ENCODE measurements at places on chromosomes 5 and 9.

DNA sequence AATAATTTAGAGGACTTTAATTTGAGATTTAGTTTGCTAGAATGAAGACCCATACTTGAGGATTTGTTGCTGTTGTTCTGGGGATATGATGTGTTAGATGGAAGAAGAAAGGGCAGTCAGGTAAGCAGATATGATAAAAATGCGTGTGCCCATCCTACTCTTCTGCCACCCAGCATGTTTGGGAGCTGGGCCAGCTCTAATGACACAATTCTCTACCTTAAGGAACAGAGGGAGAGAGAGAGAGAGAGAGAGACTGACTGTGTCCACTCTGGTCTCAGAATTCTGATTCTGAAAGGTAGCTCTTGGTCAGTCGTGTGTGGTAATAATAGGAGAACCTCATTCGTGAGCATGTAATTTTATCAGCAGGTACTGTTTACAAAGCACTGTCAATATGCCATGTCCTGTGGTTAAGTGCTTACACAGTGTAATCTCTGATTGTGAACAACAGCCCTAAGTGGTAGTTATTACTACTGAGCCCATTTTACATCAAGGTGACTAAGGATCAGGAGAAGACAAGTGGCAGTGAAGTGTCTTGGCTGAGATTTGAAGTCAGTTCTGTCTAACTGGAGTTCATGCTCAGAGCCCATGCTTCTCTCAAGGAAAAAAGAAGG is 307.4 kb upstream of the SEMA6A start:
- DNase-seq, result no peak

GRCh38 chr5:16561660-16562059 is 55.1 kb downstream of the RETREG1 start:
- no peak for DNase-seq

- DNase-seq, result no peak
Measured at GRCh38 chr5:115948091-115948534, 14.2 kb upstream of the LVRN start.

DNA sequence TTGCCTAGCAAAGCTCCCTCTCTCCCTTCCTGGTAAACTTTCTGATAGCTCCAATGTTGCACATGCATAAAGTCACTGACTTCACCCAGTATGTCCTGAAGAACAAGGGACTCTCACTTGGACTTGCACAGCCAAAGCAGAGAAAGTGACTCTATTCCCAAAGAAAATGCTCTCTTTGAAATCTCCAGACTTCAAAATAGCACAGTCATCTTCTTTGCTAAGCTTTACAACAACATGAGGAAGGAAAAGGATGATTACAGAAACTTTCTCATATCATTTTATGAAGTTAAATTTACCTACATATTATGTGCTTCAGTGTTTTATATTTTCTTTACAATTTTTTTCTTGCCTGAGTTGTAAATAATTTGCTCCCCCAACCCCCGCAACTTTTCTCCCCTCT is 264.6 kb downstream of the PJA2 start:
- DNase-seq, result no peak

DNA sequence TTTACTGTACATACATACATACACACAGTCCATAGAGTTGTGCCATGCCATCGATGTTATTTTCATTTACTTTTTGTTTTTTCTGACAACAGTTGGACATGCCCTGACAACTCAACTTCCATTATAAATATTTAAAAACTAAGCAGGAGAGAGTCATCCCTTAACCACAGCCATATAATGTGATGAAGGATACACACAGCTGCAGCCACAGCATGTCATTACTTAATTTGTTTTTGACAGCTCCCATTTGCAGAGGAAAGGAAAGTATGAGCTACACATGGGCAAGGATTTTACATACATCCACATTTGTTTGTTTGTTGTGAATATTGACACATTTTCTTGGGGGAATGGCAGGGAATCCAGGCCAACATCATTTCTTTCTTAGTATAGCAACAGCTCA is 91.5 kb upstream of the TUT7 start:
- no peak for DNase-seq

DNA sequence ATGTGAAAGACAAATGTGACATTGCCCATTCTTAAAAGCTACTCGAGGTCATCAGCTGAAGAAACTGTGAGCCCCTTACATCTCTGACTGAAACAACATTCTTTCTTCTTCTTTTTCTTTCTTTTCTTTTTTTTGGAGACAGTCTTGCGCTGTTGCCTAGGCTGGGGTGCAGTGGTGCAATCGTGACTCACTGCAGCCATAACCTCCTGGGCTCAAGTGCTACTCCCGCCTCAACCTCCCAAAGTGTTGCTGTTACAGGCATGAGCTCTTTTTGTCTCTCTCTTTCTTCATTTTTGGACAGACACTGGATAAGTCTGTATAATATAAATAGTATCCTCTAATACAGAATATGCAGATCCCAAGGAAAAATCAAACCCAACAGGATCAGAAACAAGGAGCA is 263.7 kb upstream of the KLF9 start:
- no peak for DNase-seq

GRCh38 chr5:149493316-149493715 is 57.9 kb downstream of the CSNK1A1 start:
- no peak for DNase-seq

DNA sequence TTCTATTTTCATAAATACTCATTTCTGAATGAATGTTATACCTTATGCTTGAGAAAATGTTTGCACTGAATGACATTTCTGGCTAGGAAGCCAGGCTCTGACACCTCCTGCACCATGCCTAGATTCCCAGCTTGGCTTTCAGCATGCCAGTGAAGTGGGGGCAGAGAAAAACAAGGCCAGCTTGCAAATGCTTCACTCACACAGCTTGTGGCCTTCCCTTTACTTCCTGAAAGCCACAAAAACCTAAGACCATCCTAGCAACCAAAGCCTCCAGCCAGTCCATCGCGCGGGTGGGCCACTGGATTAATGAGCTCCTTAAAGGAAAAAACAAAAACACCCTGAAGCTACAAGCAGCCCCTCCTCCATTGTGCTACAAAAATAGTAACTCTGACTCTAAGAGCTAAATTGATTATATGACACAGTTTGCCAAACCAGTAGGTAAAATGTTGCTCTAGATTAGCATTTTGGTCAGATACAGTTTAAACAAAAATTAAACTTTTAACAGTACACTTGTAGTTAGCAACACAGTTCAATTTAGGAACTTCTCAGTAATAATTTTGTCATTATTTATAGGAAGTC is 159.9 kb downstream of the TSSK1B start:
- no peak for DNase-seq

DNA sequence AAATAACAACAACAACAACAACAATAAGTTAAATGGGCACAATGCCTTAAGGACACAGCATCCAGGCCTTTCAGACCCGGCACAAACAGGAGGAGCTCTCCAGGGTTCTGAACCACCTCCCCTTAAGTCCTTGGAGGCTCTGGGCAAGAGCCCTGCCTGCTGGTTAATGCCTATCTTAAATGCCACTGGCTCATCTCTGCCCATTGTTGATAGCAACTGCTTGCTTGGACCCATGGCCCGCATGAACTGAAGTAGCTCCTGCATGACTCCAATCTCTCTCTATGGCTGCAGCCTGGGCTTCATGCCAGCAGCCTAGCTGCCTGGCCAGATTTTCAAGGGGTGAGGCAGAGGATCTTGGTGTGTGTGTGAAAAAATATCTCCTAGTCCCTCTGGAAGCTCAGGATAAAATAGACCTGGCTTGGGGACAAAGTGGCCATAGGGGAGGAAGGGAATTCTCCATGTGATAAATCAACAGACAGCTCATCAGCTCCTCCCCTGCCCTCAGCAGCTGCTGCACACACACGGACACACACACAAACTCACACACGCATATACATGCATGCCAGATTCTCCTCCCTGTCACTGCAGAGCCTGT is 27.4 kb downstream of the FAM219A start:
- peak; percentile 81 for DNase-seq

- no peak for DNase-seq
Measured at GRCh38 chr9:127292415-127292814, 27.8 kb downstream of the GARNL3 start.

DNA sequence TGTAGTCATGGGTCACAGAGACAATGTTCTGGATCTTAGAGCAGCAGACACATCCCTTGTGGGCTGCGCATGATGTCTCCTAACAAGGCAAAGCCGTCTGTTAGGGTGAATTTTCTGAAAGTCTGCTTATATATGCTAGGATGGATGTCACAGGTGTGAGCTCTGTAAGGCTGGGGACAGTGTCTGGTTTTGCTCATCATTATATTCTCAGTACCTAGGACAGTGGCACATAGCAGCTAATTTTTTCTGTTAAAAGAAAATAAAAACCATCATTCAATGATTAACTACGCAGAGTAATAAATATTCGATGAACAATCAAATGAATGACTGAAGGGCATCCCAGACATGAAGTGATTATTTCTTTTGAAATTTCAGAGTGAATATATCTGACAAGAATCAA is 52.9 kb upstream of the FAM169A start:
- DNase-seq, result no peak

GRCh38 chr9:77183581-77183980 is 6.2 kb downstream of the VPS13A start:
- DNase-seq, result no peak

DNA sequence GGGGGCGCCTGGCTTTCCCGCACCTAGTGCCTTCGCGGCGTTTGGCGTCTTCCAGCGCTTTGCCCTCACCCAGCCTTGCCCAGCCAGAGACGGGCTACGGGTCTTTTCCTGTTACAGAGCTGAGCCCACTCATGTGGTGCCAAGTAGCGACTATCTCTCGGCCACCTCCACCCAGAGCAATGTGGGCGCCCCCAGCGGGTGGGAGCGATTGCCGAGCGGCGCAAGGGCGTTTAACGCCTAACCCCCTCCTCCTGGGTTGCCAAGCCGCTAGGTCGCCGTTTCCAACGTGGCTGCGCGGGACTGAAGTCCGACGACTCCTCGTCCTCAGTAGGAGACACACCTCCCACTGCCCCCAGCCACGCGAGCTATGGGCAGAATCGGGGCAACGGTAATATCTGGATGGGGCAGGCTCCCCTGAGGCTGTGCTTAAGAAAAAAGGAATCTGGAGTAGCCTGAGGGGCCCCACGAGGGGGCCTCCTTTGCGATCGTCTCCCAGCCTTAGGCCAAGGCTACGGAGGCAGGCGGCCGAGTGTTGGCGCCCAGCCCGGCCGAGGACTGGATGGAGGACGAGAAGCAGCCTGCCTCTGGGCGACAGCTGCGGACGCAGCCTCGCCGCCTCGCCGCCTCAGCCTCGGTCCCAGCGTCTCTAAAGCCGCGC is 5.8 kb downstream of the TLX3 start:
- DNase-seq, result no peak

GRCh38 chr5:24714746-24715145 is 70.0 kb upstream of the CDH10 start:
- DNase-seq, result no peak

DNA sequence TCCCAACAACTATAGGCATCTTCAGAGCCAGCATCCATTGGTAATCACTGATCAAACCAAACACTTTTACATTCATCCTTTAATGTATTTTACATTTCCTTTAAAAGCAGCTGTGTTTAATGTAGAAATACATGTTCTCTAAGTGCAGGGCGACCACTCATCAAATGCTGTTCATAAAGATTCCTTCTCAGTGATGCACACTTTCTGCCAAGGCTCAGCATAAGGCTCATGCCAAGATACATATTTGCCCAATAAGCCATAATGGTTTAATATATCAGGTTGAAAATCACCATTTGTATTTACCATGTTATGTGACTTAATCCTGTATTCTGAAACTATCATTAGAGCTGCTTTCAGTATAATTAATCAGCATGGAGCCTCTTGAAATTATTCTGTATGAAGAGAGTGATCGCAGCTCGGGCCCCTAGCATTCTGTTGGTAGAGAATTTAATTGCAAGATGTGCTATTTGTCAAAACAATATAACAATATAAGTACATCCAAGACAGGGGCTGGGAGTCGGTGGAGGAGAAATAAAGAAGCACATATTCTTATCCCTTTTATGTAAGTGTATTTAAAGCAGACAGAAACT is 267.5 kb downstream of the EBF1 start:
- DNase-seq, result no peak

DNA sequence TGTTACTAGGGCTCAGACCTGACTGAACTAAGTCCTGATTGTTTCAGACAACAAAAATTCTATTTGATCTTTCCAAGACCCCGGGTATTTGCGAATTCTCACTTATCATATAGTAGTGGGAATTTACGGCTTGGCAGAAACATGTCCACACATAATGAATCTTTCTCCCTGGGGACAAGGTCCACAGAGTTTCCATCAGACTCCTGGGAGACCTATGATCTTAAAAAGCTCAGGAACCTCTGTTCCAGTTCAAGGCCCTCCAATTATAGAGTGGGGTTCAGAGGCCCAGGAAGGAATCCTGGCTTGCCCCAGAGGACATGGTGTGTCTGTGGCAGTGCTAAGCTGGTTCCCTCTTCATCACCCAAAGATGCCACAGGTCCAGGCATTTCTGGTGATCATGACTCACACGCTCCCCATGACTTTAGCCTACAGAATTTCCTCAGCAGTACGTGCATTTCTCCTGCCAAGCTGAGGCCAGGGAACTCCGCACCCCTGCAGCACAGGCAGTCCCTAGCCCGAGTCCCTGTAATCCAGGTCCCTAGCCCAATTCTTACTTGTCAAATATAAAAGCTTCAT is 12.6 kb downstream of the RAPGEF1 start:
- DNase-seq, result peak; percentile 79

DNA sequence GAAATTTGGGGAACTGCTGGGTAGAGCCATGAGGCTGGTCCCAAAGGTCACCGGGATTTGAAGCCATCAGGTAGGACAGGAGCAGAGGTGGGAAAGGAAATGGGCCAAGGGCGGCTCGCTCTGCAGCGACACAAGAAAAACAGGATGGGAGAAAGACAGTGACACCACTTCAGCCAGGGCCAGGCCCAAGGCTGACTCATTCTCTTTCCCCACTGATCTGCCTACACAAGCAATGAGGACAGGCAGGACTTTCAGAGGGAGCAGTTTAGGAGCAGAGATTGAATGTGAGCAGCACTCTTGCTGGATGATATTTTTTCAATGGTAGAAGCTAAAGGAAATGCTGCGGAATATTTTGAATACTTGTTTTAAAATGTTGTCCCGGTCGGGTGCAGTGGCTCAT is 3.5 kb downstream of the RUFY1 start:
- DNase-seq, result peak; percentile 76

GRCh38 chr9:94805585-94805984 is 79.1 kb downstream of the AOPEP start:
- DNase-seq, result peak; percentile 72

GRCh38 chr9:88237479-88237961 is 99.2 kb upstream of the SPATA31C2 start:
- no peak for DNase-seq

DNA sequence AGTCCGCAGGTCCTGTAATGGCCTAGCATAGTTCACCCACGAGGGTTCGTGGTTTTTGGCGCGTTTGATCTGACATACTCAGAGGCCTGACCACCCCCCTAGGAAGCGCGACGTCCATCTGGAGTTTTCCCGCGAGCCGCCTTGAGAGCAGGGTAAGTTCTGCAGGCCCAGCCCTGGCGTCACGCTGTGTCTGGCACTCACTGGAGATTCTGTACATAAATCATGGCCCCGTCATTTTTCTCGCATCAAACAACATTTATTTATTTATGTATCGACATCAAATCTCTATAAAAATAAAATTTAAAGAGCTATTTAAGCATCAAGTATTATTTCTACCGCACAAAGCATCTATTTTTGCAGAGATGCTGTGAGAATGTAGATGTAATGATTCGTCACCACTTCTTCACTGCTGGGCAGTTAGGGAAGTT is 437 bp upstream of the TRIM41 start:
- DNase-seq, result no peak
